Esophagus squamous epithelium (tissue), 5 donors: ENCODE measurements at places on chromosomes 11 and 22.

- H3K27me3 ChIP-seq, result peaks cover 25% of the 10 kb centered on the region
- DNase-seq, result no peak
- H3K27ac ChIP-seq, result no peak overlapping the region
- H3K4me1 ChIP-seq, result peaks cover 12% of the 10 kb centered on the region
- no peaks in the 10 kb centered on the region for H3K36me3 ChIP-seq
Measured at GRCh38 chr22:50011447-50012210, 936 bp downstream of the IL17REL start.

GRCh38 chr22:46098525-46099475 is 51.5 kb upstream of the PPARA start:
- H3K4me3 ChIP-seq, result no peak overlapping the region
- peaks cover 100% of the 10 kb centered on the region for H3K4me1 ChIP-seq
- peaks cover 23% of the 10 kb centered on the region for H3K36me3 ChIP-seq
- DNase-seq, result no peak
- no peaks in the 10 kb centered on the region for H3K27me3 ChIP-seq
- H3K27ac ChIP-seq, result peak overlapping the region; percentile 92

DNA sequence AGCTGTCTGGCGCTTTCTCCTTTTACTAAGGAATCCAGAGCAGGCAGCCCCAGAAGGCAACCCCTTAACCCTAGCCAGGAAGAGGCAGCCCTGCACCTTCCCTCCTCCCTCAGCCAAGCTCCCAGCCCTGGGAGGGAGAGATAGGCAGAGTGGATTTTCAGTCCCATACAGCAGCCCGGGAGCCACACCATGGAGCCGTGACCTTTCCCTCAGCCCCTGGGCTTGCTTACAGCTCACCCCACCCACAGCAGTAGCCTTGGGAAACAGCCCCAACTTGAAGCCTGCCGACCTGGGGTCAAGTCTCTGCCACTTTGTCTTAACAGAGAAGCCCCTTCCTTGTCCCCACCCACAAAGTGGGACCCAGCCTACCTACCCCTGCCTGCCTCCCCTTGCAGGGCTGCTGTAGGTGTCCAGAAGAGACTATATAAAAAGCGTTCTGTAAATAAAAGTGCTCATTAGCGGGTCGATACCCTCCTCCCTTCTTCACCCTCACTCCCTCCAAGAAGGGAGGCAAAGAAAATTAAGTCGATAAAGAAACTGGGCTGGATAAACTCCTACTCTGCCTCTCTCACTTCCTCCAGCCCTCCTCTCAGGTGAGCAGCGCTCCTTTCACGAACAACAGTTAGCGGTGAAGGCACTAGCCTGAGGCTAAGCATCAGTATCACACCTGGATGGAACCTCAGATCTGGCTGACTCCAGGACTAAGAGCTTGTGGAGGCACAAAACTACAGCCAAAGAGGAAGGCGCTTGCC is 4.2 kb downstream of the TST start:
- no peaks in the 10 kb centered on the region for H3K27me3 ChIP-seq
- H3K27ac ChIP-seq, result peak overlapping the region; percentile 59
- no peaks in the 10 kb centered on the region for H3K36me3 ChIP-seq
- DNase-seq, result no peak
- H3K4me3 ChIP-seq, result no peak overlapping the region

- H3K27ac ChIP-seq, result no peak overlapping the region
- H3K27me3 ChIP-seq, result no peaks in the 10 kb centered on the region
- no peaks in the 10 kb centered on the region for H3K4me1 ChIP-seq
- H3K36me3 ChIP-seq, result no peaks in the 10 kb centered on the region
Measured at GRCh38 chr11:76704171-76704948, 33.8 kb upstream of the LRRC32 start.

DNA sequence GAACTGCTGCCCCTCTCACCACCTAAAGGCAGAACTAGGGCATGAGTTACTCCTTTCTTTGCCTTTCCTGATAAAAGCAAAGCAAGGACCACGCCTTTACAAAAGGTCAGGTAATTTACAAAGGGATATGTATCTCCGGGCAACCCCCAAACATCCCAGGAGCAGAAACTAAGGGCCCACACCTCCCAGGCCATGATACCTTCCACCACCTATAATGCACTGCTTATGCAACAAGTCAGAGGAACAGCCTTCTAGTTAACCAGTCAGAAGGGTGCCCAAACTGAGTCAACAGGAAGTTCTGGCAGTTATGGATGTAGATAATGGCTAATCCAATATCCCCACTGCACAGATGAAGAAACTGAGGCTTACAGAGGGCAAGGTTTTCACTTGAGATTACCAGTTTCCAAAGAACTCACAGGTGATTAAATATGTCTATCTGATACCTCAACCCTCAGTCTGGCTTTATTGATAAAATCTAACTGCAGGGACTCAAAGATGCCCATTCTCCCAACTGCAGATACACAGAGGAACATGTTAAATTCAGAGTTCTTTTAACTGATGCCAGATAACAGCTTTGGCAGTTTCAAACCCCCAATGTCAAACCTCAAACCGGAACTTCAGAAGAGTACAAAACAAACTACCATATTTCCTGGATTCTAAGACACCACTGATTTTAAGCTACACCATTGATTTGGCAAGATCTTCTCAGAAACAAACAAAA is 16.8 kb upstream of the CASTOR1 start:
- peak overlapping the region; percentile 18 for H3K4me3 ChIP-seq
- H3K4me1 ChIP-seq, result peaks cover 100% of the 10 kb centered on the region
- peak overlapping the region; percentile 88 for H3K27ac ChIP-seq
- no peaks in the 10 kb centered on the region for H3K36me3 ChIP-seq
- no peaks in the 10 kb centered on the region for H3K27me3 ChIP-seq
- DNase-seq, result no peak

DNA sequence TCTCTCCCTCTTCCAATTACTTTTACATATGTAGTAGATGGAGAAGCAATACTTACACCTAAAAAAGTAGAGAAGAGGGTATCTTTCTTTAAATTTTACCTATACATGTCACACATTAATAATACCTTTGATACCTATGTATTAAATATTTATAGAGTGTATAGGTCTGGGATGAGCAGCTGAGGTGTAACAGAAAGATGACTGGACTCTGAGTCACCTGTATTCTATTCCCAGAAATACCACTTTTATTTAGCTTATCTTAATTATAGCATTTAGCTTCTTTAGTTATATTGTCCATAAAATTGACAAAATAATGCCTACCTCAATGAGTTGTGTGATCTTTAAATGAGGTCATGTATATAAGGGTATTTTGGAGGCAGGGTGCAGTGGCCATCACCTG is 30.6 kb upstream of the YAP1 start:
- no peak for DNase-seq
- H3K4me1 ChIP-seq, result no peaks in the 10 kb centered on the region
- no peak overlapping the region for H3K27ac ChIP-seq
- H3K4me3 ChIP-seq, result no peak overlapping the region
- H3K27me3 ChIP-seq, result no peaks in the 10 kb centered on the region

- H3K36me3 ChIP-seq, result no peaks in the 10 kb centered on the region
- H3K4me1 ChIP-seq, result no peaks in the 10 kb centered on the region
- H3K27ac ChIP-seq, result no peak overlapping the region
- no peak overlapping the region for H3K4me3 ChIP-seq
- H3K27me3 ChIP-seq, result no peaks in the 10 kb centered on the region
Measured at GRCh38 chr11:30474151-30474954, 111.8 kb downstream of the MPPED2 start.

DNA sequence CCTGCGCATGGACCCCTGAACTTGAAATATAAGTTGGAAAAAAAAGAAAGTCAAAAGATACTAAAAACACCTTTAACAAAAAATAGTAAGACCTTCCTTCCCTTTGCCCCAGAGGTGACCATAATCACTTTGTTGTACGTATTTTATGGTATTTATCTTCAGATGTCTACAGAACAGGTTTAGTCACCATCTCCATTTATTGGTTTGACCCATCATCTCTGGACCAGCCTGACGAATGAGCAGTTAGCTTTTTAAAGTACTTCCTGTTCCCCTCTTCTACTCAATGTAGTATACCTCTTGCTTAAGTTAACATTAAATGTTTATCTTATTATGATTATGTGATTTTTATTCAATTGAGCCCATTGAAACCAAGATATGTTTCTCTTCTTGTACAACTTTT is 64.7 kb upstream of the CREB3L1 start:
- H3K4me1 ChIP-seq, result no peaks in the 10 kb centered on the region
- H3K4me3 ChIP-seq, result no peak overlapping the region
- no peaks in the 10 kb centered on the region for H3K27me3 ChIP-seq

- no peaks in the 10 kb centered on the region for H3K36me3 ChIP-seq
- H3K27ac ChIP-seq, result no peak overlapping the region
- DNase-seq, result no peak
- no peaks in the 10 kb centered on the region for H3K27me3 ChIP-seq
Measured at GRCh38 chr22:45112136-45112879, 51.4 kb upstream of the NUP50 start.

- H3K27me3 ChIP-seq, result no peaks in the 10 kb centered on the region
- DNase-seq, result no peak
- H3K36me3 ChIP-seq, result no peaks in the 10 kb centered on the region
- H3K4me3 ChIP-seq, result no peak overlapping the region
- no peaks in the 10 kb centered on the region for H3K4me1 ChIP-seq
- H3K27ac ChIP-seq, result no peak overlapping the region
Measured at GRCh38 chr22:33272871-33273270, 214.7 kb upstream of the SYN3 start.

DNA sequence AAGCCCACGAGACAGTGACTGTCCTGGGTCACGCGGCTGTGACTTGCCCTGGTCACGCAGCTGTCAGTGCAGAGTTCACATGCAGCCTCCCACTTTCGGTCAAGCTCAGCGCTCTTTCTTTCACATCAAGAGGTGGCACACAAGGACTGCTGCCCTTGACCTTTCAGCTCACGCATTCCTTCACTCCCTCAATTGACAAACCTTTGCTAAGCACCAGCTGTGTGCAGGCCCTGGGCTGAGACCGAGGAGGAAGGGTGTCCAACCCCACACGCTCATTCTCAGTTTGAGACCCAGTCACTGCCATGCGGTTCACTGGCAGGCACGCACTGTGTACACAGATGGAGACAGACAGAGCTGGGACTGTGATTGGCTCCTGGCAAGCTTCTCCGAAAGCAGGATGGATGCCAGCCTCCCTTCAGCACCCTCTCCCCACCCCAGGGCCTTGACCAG is 70.3 kb downstream of the SCUBE1 start:
- DNase-seq, result no peak
- no peak overlapping the region for H3K27ac ChIP-seq
- H3K36me3 ChIP-seq, result no peaks in the 10 kb centered on the region
- H3K4me3 ChIP-seq, result no peak overlapping the region
- H3K4me1 ChIP-seq, result no peaks in the 10 kb centered on the region

DNA sequence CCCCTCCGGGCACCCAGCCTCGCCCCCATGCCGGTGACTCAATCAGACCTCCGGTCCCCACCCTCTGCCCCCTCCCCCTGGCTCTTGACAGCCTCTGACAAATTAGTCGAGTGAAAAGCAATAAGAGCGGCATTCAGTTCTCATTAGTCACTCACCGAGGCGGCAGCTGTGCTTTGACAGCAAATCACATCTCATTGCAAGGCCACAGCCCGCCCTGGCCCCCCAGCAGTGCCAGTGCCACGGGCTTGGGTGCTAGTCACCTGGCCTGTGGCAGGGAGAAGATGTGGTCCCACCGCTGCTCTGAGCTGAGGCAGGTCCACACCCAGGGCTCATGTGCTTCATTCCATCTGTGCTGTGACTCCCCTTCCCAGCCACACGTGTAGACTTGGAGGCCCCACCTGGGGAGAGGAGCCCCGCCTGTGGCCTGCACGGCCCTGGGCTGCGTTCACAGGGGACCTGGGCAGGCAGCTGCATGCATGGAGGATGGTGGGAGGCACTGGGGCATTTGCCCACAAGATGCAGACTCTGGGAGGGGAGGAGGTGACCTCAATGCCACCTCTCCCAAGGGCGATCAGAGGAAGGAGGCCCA is 7.4 kb upstream of the TH start:
- no peak for DNase-seq
- no peak overlapping the region for H3K4me3 ChIP-seq
- H3K36me3 ChIP-seq, result no peaks in the 10 kb centered on the region
- H3K27me3 ChIP-seq, result no peaks in the 10 kb centered on the region
- no peak overlapping the region for H3K27ac ChIP-seq

GRCh38 chr11:33315822-33316221 is 58.6 kb downstream of the HIPK3 start:
- H3K4me1 ChIP-seq, result peaks cover 67% of the 10 kb centered on the region
- H3K27ac ChIP-seq, result no peak overlapping the region
- no peaks in the 10 kb centered on the region for H3K27me3 ChIP-seq
- DNase-seq, result no peak
- no peak overlapping the region for H3K4me3 ChIP-seq

DNA sequence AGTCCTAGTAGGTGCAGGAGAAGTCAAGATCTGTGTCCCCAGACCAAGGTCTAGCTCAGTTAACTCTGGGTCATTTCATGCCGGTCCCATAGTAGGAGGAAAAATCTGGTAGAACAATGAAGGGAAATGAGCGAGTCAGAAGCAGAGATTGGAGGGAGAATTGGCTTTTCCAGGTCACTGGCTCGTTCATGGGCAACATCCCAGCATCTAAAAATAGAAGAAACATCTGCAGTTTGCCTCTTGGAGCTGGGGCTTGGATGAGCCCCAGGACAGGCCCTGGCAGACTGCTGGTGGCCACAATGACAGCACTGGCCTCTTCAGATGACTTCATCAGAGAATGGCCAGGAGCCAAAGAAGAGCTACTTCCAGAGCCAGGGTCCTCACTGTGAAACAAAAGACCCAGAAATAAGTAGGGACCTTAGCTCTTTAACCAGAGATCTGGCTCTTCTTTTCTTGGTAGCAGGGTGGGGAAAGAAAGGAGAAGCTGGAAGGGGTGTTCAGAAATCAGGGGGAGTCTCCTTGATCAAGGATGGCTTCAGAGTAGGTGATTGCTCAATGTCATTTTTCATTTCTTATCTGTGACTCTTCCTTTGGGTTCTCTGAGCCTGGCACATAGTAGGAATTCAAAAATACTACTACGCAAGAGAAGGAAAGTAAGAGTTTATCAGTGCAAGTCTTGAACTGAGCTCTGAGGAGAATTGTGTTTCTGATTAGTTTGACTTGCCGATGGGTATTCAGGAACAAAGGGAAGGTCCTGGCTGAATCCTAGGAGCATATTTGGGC is 102.6 kb downstream of the TMPRSS5 start:
- no peaks in the 10 kb centered on the region for H3K4me1 ChIP-seq
- H3K36me3 ChIP-seq, result no peaks in the 10 kb centered on the region
- DNase-seq, result no peak

GRCh38 chr22:20125201-20126174 is 6.1 kb upstream of the ZDHHC8 start:
- H3K36me3 ChIP-seq, result peaks cover 22% of the 10 kb centered on the region
- peaks cover 18% of the 10 kb centered on the region for H3K4me1 ChIP-seq
- H3K4me3 ChIP-seq, result no peak overlapping the region
- H3K27me3 ChIP-seq, result no peaks in the 10 kb centered on the region

DNA sequence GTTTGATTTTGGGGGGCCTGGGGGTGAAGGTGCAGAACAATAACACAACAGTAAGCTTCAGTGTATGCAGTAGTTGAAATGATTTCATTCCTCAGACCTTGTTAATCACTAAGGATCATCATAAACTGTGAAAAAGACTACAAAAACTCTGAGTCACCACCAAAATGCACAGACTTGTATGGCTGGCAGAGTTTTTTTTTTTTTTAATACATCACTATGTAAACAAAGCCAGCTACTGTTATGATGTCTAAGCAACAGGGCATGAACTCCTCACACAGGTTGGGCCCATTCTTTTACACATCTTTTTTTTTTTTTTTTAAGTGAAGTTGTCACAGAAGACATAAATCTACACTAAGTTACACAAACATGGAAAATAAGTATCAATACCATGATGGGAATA is 311.9 kb downstream of the GUCY1A2 start:
- H3K27ac ChIP-seq, result peak overlapping the region; percentile 34
- H3K27me3 ChIP-seq, result no peaks in the 10 kb centered on the region
- DNase-seq, result no peak
- peaks cover 12% of the 10 kb centered on the region for H3K4me1 ChIP-seq
- no peak overlapping the region for H3K4me3 ChIP-seq

GRCh38 chr11:96054870-96055705 is 131.2 kb upstream of the MTMR2 start:
- H3K4me3 ChIP-seq, result no peak overlapping the region
- no peaks in the 10 kb centered on the region for H3K36me3 ChIP-seq
- no peaks in the 10 kb centered on the region for H3K27me3 ChIP-seq
- DNase-seq, result no peak
